ENCODE measurements at places on chromosomes 1 and 21.

GRCh38 chr1:159938905-159939677 is 6.3 kb downstream of the IGSF9 start:
- DNase-seq = no peak

GRCh38 chr1:85339656-85340399 is 63.4 kb upstream of the BCL10 start:
- DNase-seq = no peak

GRCh38 chr1:29673669-29674626 is 437.6 kb downstream of the PTPRU start:
- no peak for DNase-seq

- DNase-seq = no peak
Observed at GRCh38 chr1:36528361-36529349, 45.9 kb upstream of the CSF3R start.

DNA sequence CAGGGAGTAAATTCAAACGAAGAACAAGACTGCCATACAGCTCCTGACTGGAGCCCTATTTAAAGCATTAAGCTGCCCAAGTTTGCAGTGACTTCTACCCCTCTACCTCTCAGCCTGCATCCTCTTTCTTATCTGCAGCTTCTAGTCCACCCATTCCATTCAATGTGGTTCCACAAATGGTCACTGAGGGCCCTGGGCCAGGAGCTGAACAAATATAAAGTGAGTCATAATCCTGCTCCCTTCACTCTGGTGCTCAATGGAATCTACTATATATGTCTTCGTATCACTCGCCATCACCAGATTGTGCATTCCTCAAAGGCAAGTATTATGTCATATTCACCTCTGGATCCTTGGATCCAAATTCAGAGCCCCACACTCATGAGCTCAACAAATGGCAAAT is 398.7 kb downstream of the BRINP2 start:
- no peak for DNase-seq

DNA sequence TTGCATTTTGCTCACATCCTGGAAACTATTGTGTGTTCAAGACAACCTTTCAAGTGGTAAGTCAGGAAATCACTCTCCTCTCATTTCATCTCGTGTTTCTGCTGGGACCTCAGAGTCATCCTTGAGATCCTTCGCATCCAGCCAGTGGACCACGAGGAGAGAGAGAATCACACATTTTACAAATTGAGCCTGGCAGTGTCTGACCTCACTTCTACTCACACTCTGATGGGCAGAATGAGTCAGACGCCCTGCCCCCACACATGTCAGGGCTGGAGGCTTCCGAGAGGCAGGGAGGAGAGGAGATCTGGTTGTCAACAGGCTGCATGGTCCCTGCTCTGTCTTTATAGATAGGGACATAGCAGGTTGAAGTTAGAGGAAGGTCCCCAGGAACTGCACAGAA is 509.7 kb downstream of the AJAP1 start:
- DNase-seq = no peak
